ENCODE measurements at places on chromosomes 16 and 17.

DNA sequence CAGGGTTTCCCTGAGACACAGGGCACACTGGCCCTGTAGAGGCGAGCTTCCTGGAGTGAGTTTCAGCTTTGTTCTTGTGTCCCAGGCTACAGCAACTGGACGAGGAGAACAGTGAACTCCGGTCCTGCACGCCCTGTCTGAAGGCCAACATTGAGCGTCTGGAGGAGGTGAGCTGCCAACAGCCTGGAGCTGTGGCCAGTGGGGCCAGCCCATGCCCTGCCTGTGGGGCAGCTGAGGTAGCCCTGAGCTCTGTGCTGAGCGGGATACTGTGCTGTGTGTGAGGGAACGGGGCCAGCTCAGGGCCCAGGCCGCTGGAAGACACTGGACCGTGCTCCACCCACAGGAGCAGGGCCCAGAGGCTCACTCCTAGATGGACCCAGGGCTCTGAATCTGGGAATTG is 8.7 kb upstream of the CAPN15 start:
- no peak for DNase-seq

- DNase-seq, result no peak
Observed at GRCh38 chr17:59151591-59151990, 3.4 kb downstream of the SKA2 start.

GRCh38 chr17:5557990-5558389 is 26.3 kb downstream of the NLRP1 start:
- no peak for DNase-seq

DNA sequence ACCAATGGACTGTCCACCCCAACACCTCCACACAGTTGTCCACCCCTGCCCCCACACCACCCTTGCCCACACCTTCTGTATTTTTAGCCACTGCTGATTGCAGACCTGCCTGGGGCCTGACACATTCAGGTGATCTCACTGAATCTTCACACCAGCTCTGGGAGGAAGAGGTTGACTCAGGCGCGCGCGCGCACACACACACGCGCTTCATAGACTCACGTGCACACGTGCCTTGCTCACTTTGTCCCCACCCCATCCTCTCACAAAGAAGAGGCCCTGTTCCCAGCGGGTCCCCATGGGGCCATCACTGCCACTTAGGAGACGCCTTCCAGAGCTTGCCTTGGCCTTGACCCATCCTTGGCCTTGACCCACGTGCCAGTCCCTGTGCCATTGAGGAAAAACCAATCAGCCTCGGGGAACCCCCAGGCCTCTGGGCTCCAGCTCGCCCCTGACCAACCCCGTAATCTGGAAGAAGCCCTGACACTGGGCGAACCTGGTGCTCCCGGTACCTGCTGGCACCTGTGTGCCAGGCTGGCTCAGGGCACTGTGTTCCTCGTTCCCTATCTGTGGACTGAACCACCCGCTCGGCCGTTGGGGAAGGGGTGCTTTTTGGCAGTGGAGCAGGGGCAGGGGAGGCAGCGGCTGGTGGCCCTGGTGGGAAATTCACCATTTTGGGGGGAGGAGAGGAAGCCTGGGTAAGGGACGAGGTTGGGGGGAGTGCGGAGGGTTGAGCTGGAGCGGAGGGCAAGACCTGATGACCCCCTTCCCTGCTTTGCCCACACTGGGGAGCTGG is 3.2 kb downstream of the NLGN2 start:
- no peak for DNase-seq

DNA sequence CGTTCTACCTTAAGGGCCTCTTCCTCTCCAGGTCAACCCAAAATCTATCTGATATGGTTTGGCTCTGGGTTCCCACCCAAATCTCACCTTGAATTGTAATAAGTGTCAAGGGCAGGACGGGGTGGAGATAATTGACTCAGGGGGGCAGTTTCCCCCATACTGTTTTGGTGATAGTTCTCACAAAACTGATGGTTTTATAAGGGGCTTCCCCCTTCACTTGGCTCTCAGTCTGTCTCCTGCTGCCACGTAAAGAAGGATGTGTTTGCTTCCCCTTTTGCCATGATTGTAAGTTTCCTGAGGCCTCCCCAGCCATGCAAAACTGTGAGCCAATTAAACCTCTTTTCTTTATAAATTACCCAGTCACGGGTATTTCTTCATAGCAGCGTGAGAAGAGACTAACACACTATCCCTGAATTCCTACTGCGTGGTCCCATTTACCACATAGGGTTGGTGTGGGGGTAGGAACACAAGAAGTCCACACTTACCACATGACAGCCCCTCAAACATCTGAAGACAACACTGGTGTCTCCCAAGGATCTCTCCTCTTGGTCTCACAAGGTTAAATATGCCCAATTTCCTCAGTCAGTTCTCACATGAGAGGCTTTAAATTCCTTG is 8.2 kb downstream of the COTL1 start:
- DNase-seq, result no peak

DNA sequence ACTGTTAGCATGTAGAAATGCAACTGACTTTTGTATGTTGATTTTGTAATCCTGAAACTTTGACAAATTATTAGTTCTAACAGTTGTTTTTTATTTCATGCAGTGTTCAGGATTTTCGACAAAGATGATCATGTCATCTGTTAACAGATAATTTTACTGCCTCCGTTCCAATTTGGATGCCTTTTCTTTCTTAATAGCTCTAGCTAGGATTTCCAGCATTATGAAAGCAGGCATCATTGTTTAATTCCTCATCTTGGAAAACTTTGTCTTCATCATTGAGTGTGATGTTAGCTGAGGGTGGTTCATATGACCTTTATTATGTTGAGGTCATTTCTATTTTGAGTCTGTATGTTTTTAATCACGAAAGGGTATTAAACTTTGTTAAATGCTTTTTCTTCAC is 31.9 kb downstream of the RMI2 start:
- no peak for DNase-seq

DNA sequence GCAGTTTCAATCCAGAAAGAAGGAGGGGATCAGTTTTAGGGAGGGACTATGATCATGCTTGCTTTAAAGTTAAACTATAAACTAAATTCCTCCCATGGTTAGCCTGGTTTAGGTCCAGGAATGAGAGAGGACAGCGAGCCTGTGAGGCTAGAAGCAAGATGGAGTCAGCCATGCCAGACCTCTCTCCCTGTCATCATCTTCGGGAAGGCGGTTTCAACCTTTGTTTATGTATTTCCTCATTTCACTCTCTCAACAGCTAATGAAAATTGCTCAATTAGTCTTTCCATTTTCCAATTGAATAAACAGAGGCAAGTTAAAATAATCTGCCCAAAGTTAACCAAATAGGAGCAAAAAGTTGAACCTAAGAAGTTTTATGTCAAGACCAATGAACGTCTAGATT is 201.5 kb downstream of the KCNJ2 start:
- no peak for DNase-seq

DNA sequence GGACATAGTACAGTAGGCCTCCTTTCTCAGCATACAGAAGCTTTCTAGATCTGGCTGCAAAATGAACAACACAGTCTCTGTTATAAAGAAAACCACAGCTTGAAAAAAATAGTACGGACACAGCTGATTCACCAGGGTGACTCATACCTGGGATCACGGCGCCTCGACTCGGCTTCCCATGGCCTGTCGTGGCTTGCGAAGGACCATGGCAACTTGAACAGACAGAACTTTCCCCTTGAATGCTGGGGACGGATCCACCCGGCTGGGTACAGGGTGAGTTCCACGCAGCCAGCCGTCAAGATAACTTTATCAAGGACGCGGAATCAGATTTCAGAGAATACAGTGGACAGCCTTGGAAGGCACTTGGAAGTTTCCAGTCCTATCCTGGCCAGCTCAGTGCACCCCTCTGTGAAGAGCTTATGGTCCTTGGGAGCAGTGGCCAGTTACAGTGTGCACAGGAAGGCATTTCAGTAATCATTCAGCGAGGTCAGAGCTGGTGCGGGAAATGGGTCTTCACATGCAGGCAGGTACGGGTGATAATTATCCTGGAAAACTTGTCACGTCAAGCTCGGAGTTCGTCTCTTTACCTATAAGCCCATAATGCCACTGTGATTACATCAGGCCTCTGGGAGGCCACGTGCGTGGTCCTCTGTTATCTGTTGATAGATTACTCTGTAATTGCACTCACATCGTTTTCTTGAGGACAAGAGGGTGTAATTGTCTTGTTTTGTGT is 57.9 kb upstream of the MAF start:
- DNase-seq, result no peak

DNA sequence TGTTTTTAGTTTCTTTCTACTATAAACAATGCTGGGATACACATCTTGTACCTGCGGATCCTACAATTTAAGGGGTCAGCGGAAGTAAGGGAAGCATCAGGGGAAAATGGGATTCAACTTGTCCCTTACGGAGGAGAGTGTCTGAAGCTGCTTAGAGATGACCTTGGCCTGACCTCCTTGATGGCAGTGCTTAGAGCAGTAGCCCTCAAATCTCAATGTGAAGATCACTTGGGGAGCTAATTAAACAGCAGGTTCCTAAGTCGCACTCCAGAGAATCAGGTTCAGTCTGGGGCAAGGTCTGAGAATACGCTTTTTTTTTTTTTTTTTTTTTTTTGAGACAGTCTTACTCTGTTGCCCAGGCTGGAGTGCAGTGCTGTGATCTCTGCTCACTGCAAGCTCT is 9.6 kb upstream of the METTL16 start:
- DNase-seq, result no peak

DNA sequence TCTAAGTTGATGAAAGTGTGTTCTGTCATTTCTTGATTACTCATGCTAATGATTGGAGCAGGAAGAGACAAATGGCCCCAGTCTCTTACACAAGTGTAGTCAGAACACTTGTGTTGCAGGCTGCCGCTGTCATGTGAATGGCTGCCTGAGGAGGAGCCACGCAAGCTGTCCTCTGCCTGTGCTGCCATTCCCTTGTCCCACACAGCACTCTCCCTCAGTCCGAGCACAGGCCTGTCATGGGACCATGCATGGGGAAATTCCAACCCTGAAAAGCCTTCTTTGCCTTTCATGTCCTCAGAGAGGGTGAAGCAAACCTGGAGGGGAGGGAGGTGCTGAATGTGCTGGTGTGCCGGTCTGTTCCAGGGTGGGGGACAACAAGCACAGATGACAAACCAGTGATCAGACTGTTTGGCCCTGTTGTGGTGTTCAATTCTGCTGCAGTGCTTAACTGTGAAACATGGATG is 109.4 kb downstream of the MRTFB start:
- peak; percentile 49 for DNase-seq
